T-helper 17 cell (primary cell): ENCODE measurements at places on chromosomes 16 and 17.
A peak's percentile ranks its signal among the peaks of the same experiment; 100 is the strongest.

- no peak for DNase-seq
Measured at GRCh38 chr16:65041667-65042066, 80.2 kb downstream of the CDH11 start.

DNA sequence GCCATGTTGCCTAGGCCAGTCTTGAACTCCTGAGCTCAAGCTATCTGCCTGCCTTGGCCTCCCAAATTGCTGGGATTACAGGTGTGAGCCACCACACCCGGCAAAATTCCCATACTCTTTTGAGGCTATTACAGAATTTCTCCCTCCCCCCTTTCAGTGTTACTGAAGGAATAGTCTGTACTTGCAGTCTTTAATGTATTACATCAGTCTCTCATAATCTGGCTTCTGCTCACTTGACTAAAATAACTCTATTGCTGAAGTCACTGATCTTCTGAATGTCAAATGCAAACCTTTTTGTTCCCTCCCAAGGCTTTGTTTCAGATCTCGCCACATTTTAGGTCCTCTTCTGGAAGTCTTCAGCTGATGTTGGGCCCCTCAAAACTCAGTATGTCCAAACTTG, 51.8 kb downstream of the TNRC6A start:
- no peak for DNase-seq

DNA sequence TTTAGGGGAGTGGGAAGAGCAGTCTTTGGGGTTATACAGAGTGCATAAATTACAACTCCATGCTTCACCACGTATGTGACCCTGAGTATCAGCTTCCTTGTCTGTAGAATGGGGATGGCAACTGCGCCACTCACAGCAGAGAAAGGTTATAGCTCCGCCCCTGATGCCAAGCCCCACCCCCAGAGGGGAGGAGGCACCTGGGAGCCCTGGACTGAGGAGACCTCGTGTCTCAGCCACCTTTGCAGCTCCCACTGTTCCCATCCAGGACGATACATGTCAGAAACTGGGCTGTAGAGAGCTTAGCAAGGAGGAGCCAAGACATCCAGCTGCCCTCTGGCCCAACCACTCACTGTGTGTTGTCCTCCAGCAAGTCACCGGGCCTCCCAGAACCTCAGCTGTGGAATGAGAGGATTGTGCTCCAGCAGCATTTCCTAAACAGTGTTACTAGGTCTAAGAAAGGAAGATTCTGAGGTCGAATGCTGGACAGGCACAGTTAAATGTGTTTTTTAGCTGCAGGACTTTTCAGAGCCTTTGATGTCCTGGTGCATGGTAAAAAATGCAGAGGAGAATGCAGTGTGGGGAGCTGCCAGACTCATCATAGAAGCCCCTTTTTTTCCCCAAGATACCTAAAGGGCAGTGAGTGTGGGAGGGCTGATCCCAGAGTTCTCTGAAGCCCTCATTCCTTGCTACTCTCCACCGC, 49.4 kb downstream of the BEAN1 start:
- no peak for DNase-seq

- no peak for DNase-seq
Measured at GRCh38 chr17:45687594-45687993, 96.5 kb upstream of the CRHR1 start.

- DNase-seq: no peak
Measured at GRCh38 chr16:23408242-23408822, 44.7 kb downstream of the COG7 start.

DNA sequence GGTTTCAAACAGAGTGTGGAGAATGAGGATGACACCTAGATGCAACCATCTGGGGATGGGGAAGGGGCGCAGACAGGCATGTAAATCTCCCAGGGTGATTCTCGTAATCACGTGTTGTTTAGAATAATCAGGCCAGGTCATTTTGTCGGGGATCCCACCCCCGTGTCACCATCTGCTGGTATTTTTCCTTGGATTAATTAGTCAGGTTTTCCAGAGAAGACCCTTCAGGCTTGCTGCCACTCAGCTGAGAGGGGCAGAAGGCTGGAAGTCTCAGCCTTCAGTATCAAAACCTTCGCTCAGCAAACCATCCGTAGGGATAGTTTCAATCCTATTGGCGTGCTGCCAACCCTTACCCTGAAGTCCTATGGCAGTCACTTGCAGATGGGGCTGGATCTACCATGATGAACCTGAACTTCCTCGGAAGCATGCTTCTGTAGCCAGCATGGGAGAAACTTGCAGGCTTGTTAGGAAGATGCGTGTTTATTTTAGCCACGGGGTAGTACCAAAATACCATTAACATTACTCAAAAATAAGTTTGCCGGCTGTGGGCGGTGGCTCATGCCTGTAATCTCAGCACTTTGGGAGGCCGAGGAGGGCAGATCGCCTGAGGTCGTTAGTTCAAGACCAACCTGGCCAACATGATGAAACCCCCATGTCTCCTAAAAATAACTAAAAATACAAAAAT, 7.5 kb upstream of the ADCY9 start:
- no peak for DNase-seq

- no peak for DNase-seq
Measured at GRCh38 chr16:82178352-82178751, 8.3 kb upstream of the MPHOSPH6 start.

- no peak for DNase-seq
Measured at GRCh38 chr17:7911116-7911515, 5.0 kb downstream of the RNF227 start.

DNA sequence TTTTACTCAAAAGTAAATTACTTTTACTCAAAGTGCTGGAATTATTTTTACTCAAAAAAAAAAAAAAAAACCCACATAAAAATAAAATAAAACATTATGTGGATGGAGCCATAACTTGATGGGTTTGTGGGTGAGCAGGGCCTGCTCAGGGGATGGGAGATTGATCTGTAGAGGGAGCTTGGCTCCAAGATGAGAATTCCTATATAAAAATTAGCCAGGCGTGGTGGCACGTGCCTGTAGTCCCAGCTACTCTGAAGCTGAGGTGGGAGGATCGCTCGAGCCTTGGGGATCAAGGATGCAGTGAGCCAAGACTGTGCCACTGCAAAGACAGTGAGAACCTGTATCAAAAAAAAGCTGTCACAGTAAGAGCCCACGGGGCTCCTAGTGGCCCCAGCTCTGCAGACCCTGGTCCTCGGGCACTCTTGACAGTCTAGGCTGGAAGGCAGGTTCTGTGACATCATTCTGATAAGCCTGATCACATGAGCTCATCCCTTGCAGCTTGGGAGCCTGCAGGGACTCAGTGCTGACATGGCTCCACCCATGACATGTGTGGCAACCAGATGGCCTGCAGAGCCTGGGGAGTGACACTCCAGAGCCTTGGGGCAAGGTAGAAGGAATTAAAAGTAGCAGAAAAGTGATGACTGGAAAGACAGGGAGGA, 42.5 kb downstream of the ST3GAL2 start:
- DNase-seq: no peak

DNA sequence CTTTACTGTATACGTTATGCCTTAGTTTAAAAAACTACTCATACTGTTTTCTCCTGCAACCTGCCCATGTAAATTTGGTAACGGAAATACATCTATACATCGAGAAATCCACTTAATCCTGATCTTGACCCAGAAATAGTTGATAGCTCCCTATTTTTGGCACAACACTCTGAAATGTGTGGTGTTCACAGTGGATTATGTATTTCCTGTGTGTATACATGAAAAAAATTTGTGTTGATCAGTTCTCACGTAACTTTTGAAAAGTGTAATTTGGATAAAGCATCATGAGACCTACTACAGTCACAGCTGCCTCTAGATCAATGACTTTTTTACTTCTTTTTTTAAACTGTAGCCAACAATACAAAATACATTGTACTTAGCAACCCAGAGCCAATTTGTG, 90.7 kb downstream of the VMP1 start:
- no peak for DNase-seq

- peak; percentile 50 for DNase-seq
Measured at GRCh38 chr17:30363715-30364202, 15.0 kb upstream of the CPD start.

GRCh38 chr16:55955424-55955823, 80.3 kb upstream of the CES5A start:
- DNase-seq: no peak

GRCh38 chr16:5428932-5429331, 331.3 kb upstream of the EEF2KMT start:
- no peak for DNase-seq
